ENCODE measurements at places on chromosomes 5 and 9. TPM values are rescaled to one million over a fixed set of nuclear protein-coding genes. Genes with fewer than 3 reads are reported as not detected.

HTR4 gene
- total RNA-seq: 2.9 TPM

- H3K36me3 ChIP-seq: no peaks in the 10 kb centered on the region
- no peak overlapping the region for H3K4me3 ChIP-seq
- H3K27ac ChIP-seq: no peak overlapping the region
- no peak for DNase-seq
- H3K27me3 ChIP-seq: no peaks in the 10 kb centered on the region
Measured at GRCh38 chr5:131630963-131631350, 4.1 kb downstream of the RAPGEF6 start.

TNC gene
- 18.7 TPM for total RNA-seq

DNA sequence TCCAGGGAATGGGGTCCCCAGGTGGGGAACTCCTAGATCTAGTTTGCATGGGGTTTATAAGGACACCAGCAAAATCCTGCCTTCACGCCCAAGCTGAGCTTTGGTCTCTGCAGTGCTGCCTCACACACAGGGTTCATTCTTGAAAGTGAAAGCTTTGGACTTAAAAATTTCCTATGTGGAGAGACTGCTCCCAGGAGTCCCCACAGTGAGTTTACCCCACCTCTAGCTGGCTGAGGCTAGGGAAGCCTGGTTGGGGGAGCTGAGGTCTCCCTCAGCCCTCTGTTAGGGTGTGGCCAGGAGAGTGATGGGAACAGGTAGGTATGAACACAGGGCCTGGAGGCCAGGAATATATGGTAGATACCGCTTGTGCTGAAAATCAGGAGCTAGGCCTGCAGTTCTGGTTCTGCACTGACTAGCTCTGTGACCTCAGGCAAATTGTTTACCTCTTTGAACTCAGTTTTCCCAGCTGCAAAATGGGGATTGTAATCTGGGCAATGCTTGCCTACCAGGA, 41.5 kb upstream of the LARP1 start:
- DNase-seq: no peak
- peaks cover 20% of the 10 kb centered on the region for H3K4me1 ChIP-seq
- H3K27me3 ChIP-seq: no peaks in the 10 kb centered on the region
- H3K27ac ChIP-seq: no peak overlapping the region
- H3K36me3 ChIP-seq: no peaks in the 10 kb centered on the region

C5orf58 gene
- not detected for total RNA-seq

DNA sequence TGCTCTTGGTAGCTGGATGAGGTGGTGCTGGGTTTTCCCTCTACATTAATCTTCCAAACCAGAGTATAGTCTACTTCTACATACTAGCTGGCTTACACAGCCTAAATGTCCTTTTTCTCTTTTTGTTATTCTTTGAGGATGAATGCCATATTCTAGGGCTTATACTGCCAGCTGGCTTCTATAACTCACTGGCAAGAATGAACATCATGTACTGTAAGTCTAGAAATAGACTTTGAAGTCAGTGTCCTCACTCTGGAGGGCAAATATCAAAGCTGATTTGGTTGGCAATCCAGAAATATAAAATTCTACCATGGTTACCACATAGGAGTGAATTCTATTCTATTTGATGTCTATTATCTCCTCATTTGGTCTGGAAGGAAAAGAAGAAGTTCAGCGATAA, 251.7 kb upstream of the TYRP1 start:
- H3K4me3 ChIP-seq: no peak overlapping the region
- no peaks in the 10 kb centered on the region for H3K27me3 ChIP-seq
- H3K27ac ChIP-seq: no peak overlapping the region
- DNase-seq: no peak

DNA sequence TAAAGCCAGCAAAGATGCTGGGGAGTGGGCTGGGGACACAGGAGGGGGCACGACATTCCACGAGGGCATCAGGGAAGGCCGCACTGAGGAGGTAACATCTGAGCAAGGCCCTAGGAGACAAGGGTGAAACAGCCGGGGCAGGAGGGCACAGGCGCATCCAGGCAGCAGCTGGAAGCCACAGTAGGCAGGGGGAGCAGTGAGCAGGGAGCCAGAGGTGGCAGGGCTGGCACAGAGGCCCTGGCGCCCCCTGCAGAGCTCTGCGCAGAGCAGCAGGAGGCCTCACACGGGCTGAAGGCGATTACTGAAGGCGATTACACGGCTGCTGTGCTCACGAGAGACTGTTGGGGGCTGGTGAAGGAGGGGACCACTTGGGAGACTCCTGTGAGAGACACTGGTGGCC, 15.4 kb downstream of the LMAN2 start:
- peaks cover 67% of the 10 kb centered on the region for H3K36me3 ChIP-seq
- peaks cover 8% of the 10 kb centered on the region for H3K4me1 ChIP-seq
- no peaks in the 10 kb centered on the region for H3K27me3 ChIP-seq
- no peak for DNase-seq
- H3K27ac ChIP-seq: no peak overlapping the region

DNA sequence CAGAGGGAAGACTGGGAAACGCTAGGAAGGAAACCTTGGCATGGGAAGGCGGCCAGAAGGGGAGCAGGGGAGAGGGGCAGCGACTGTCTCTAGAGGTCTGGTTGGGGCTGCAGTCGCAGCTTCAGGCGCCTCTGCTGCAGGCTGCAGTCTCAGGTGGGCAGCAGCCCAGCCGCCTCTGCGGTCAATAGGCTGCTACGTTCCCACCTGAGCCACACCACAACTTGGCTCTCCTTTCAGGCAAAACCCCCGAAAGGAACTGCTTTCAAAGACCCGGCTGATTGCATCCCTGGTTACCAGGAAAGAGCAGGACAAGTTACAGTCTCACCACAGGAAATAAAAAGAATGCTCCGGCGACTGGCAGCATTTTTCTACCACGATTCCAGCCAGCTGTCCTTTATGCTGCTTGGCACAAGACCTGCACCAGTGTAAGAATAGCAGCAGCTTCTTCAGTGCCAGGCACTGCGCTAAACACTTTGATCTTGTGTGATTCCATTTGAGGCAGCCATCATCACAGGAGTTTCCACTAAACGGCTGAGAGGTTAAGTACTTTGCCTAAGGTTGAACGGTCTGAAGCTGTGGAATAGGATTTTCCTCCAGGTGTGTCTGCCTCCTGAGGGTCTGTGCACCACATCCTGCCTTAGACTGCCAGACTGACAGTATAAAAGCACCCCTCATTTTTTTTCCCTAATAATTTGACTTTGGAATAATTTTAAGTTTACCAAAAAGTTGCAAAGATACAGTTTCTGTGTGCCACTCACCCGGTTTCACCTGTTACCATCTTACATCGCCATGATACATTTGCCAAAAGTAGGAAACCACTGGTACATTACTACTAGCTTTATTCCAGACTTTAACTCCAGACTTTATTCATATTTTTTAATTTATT, 7.5 kb downstream of the RPS14 start:
- H3K27ac ChIP-seq: no peak overlapping the region
- H3K36me3 ChIP-seq: peaks cover 10% of the 10 kb centered on the region
- no peak for DNase-seq
- no peaks in the 10 kb centered on the region for H3K27me3 ChIP-seq
- H3K4me1 ChIP-seq: peaks cover 9% of the 10 kb centered on the region

DNA sequence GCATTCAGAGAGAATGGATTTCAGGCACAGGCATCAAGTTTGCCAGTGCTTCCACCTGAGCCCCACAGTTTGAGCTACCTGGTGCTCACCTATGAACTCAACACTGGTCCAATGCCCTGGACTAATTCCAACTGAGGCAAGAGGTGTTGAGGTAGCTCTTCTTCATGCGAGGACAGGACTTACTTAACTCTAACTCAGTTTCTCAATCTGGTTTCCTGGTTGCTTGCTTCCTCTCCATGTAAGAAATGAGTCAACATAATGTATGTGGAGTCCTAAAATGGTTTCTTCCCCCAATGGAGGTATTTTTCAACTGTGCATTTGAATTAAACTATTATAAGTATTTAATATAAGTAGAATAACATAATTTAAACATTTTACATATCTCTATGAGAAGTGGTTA, 523.6 kb upstream of the DAB2 start:
- H3K27ac ChIP-seq: no peak overlapping the region
- no peak overlapping the region for H3K4me3 ChIP-seq
- H3K27me3 ChIP-seq: no peaks in the 10 kb centered on the region
- H3K36me3 ChIP-seq: no peaks in the 10 kb centered on the region
- no peaks in the 10 kb centered on the region for H3K4me1 ChIP-seq

DNA sequence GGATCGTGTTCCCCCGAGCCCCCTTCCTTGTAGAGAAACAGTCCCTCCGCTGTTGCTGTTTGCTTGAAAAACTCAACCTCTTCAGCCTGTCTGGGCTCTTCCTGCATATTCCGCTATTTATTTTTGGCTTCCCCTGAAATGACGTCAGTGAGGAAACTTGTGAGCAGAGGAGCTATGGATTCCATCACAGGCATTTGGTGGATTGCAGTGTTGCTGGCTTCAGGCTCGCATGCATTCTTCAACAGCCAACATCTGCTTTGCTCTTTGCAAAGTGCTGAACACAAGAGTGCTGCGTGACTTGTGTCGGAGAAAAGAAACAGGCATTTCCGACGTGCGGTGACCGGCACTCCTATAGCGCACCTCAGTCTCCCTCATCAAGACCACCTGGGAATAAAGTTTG, 232.7 kb downstream of the RFK start:
- peaks cover 29% of the 10 kb centered on the region for H3K4me1 ChIP-seq
- H3K36me3 ChIP-seq: no peaks in the 10 kb centered on the region
- no peak for DNase-seq
- no peak overlapping the region for H3K4me3 ChIP-seq

DNA sequence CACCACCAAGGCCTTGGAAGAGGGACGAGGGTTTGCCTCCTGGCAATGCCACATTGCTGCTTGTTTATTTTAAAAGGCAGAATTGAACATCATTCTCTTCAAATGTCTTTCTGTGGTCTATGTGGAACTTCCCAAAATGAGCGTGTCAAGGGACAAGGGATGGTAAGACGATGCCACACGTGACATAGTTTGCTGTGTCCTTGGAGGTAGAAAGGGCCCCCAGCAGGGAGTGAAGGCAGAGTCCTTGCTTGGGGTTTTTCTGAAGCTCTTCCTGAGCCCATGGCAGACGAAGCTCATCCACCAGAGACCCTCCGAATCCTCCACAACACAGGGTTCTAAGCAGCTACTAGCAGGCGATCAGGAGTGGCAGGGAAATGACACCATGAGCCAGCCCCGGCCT, 28.3 kb downstream of the PRRX2 start:
- H3K4me1 ChIP-seq: peaks cover 42% of the 10 kb centered on the region
- H3K27ac ChIP-seq: peak overlapping the region; percentile 45
- H3K36me3 ChIP-seq: no peaks in the 10 kb centered on the region
- DNase-seq: no peak

GRCh38 chr5:33601881-33602280, 161.1 kb downstream of the TARS1 start:
- no peaks in the 10 kb centered on the region for H3K27me3 ChIP-seq
- no peak overlapping the region for H3K4me3 ChIP-seq
- H3K36me3 ChIP-seq: no peaks in the 10 kb centered on the region
- no peak overlapping the region for H3K27ac ChIP-seq
- no peak for DNase-seq

GRCh38 chr9:78871086-78871451, 574.1 kb downstream of the PSAT1 start:
- H3K4me3 ChIP-seq: no peak overlapping the region
- DNase-seq: no peak

DNA sequence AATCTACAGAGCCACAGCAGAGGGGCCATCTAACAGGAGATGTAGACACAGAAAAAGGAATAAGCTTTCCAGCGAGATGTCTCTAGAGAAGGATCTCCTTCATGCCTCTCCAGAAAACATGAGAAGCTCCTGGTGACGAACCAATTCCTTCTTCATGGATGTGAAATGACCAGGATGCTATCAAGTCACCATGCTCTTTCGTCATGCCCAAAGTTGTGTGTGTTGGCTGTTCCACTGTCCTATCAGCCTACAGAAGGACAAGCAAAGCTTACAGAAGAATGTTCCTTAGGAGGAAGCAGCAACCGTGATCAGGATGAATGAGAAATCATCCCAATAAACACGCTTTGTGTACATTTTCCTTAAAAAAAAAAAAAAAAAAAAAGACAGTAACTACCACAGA, 54.4 kb downstream of the ALDH7A1 start:
- peaks cover 15% of the 10 kb centered on the region for H3K36me3 ChIP-seq
- H3K4me1 ChIP-seq: peaks cover 8% of the 10 kb centered on the region
- no peak for DNase-seq
- H3K27me3 ChIP-seq: no peaks in the 10 kb centered on the region
- H3K27ac ChIP-seq: no peak overlapping the region

DNA sequence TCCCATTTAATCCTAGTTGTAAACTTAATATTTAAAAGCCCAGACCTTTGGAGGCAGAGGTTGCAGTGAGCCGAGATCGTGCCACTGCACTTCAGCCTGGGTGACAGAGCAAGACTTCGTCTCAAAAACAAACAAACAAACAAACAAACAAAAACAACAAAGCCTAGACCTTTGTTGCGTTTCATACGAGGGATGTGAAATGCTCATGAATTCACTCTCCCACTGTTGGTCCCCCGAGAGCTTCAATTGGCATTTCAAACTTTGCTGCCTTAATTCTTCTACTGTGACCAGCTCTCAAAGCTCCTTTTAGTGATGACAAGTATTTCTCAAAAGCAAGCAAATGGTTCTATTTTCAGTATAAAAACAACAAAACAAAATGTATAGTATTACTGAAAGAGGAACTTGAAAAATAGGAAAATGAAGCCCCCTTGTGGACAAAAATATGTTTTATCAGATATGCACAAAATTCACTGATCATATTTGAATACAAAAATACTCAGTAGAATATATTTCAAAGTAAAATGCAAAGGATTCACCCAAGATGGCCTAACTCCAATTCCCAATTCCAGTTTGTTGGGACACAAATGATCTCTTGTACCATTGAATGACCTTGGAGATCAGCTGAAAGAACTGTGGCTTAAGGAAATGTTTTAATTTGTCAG, 140.4 kb downstream of the ESM1 start:
- H3K4me1 ChIP-seq: no peaks in the 10 kb centered on the region
- H3K4me3 ChIP-seq: no peak overlapping the region
- H3K27me3 ChIP-seq: no peaks in the 10 kb centered on the region
- DNase-seq: no peak
- no peaks in the 10 kb centered on the region for H3K36me3 ChIP-seq
- peak overlapping the region; percentile 10 for H3K27ac ChIP-seq

- no peak overlapping the region for H3K27ac ChIP-seq
- H3K4me3 ChIP-seq: no peak overlapping the region
- no peaks in the 10 kb centered on the region for H3K36me3 ChIP-seq
- peaks cover 6% of the 10 kb centered on the region for H3K4me1 ChIP-seq
- no peaks in the 10 kb centered on the region for H3K27me3 ChIP-seq
Measured at GRCh38 chr9:137740312-137740711, 121.5 kb downstream of the EHMT1 start.

DNA sequence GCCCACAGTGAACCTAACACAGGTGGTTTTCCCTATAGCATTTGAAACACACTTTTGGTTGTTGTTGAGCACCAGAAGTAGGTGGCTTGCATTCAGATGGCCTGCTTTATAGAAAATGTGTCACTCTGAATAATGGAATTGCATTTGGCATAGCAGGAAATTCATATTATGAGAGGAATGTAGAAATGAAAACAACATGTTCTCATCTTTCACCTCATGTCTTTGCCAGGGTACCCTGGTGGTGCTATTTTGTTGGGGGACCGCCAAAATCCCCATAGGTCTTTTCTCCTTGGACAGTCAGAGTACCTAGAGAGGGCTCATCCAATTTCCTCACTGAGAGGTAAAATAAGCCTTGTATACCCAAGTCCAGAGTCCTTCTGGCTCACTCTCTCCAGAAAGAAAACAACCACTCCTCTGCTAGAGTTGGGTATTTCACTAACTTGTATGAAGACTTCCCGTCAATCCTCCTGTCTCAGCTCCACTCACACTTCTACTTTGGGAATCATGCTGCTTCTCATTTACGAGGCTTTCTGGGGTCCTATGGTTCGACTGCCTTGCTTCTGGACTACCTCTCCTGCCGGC, 67.4 kb downstream of the MRPS27 start:
- DNase-seq: no peak
- H3K4me1 ChIP-seq: peaks cover 22% of the 10 kb centered on the region
- no peaks in the 10 kb centered on the region for H3K27me3 ChIP-seq
- H3K36me3 ChIP-seq: no peaks in the 10 kb centered on the region
